Stimulated activated CD8-positive, alpha-beta memory T cell treated with anti-CD3 and anti-CD28 coated beads, Interleukin-4, amount 100 ng/mL, for 24 hours (primary cell): ENCODE measurements at places on chromosomes 6 and 20.

- no peak for DNase-seq
These were observed 26.1 kb downstream of the CEP57L1 start for GRCh38 chr6:109121411-109121810.

- no peak for DNase-seq
These were observed 96.1 kb upstream of the THEMIS start for GRCh38 chr6:127996925-127997324.

- DNase-seq = no peak
These were observed 74.3 kb downstream of the TNFRSF21 start for GRCh38 chr6:47235421-47235820.

- no peak for DNase-seq
These were observed 42.2 kb upstream of the TGM6 start for GRCh38 chr20:2338411-2339066.

GRCh38 chr6:46062312-46062711, 46.7 kb upstream of the CLIC5 start:
- DNase-seq = no peak

GRCh38 chr6:34272013-34272926, 23.5 kb upstream of the SMIM29 start:
- DNase-seq = no peak

GRCh38 chr20:54115172-54115854, 44.9 kb upstream of the BCAS1 start:
- no peak for DNase-seq

- DNase-seq = no peak
These were observed 43.9 kb downstream of the SPATA2 start for GRCh38 chr20:49871391-49871948.

DNA sequence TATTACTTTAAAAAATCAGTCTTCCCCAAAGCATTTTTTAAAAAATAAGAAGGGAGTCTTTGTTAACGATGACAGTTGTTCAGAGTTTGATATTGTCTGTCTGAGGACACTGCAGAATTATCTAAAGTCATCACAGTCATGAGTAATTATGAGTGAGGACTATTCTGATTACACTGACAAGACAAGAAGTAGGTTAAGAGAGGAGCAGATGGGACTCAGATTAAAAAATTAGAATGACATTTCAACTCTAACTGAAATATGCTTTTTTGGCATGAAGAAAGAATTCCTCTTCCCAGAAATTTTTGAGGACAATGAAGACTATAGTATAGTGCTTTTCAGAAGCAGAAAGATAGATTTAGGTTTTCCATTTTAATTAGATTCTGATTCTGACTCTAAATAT, 456.5 kb downstream of the EPHA7 start:
- no peak for DNase-seq

DNA sequence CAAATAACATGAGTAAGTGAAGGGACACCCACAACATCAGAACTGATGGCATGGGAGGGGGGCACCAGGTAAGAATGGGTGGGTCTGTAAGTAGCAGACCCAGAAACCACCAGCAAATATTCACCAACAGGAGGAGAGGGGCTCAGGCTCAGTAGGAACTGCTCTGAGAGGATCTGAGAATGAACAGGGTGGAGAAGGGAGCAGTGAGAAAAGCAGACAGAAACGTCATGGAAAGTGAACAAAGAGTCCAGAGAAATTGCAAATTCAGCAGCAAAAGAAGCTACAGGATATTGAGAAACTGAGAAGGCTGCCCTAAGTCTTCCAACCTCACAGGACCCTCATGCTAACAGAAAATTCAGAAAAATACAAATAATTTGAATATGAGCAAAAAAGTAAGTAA, 121.3 kb downstream of the KIF16B start:
- DNase-seq = no peak

GRCh38 chr6:45548657-45549515, 171.2 kb upstream of the SUPT3H start:
- DNase-seq = no peak

DNA sequence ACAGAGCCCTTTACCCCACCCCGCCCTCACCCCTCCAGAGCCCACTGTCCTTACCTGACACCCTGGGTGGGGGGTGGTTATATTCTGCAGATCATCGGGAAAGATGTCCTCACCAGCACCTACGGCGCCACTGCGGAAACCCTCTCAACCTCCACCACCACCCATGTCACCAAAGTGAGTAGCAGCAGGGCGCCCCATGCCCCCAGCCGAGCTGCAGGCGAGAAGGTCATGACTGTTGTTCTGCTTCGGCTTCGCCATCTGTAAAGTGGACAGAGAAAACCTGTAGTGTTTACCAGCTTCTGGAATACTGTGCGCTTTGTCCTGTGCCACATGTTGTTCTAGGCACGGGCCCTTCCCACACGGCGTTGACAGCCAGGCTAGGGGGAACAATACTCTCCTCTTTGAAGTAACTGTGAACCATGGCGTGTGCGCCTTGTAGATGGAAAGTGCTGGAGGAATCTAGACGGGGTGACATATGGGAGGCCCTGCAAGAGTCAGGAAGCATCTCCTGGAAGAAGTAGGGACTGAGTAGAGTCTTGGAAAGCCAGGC, 16.5 kb upstream of the AAR2 start:
- no peak for DNase-seq

- no peak for DNase-seq
These were observed 532.6 kb upstream of the JARID2 start for GRCh38 chr6:14713008-14713960.

DNA sequence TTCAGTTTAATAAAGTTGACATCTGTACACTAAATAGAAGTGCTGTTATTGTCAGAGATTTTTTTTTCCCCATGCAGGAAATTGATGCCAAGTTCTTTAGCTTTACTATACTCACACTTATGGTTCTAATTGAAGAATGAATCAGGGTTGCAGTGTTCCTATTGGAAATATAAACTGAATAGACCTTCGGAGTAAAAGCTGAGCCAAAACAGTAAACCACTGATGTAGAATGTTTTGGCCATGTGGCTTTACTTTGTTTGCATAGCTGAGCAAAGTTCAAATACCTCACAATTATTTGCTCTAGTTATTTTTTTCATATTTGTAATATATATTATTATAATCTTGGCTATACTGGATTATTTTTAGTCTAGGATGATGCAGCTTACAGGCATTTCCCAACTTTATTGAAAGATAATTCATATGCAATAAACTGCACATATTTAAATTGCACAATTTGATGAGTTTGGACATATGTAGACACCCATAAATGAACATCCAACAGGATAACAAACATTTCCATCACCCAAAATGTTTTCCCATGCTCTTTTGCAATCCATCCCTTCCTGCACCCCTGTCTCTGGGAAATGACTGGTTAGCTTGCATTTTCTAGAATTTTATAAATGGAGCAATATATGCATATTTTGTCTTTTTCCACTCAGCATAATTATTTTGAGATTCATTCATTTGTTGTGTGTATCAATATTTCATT, 105.8 kb upstream of the NOX3 start:
- no peak for DNase-seq
